ENCODE measurements at places on chromosomes 5 and 9.

DNA sequence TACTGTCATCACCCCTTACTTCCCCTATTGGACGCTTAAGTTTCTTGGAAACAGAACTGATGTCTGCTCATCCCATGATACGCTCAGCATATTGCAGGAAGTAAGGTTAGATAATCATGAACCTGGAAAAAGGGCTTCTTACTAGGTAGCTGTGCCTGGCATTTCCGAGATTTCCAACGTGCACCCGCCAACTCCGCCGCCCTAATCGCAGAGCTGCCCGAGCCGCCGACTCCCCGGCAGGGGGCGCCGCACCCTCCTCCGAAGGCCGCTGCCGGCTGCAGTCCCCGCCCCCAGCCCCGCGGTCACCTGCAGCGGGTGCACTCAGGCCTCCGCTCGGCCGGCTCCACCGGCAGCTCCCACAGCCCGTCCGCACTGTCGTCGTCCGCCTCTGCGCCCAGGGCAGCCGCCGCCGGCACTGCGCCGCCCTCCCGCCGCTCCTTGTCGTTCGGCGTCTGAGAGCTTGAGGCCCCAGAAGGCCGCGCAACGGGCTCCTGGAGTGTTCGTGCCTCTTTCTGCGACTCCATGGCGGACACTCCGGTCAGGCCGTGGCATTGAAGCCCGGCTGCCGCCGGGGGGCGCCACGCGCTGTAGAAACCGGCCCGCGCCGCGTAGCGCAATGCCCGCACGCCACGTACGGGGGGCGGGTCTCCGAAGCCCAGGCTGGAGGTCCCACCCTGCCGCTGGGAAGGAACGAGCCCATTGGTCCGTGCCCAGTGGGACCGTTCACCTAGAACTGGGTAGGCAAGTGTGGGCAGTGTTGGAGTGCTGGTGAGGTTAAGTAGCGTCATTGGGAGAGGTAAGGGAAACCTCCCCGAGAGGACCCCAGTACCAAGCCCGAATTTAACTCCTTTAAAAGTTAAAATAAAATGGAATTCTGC lies at the start of gene DTWD2:
DTWD2 (minus strand) TSS at position 560 of the 878 bp plus-strand sequence; CDS start at position 524, 36 bp downstream.
- peak; percentile 86 for DNase-seq

GRCh38 chr5:140338908-140339307 lies 7.5 kb downstream of the HBEGF start:
- DNase-seq = no peak

- DNase-seq = no peak
Observed at GRCh38 chr5:112870966-112871365, 9.9 kb downstream of the SRP19 start.

DNA sequence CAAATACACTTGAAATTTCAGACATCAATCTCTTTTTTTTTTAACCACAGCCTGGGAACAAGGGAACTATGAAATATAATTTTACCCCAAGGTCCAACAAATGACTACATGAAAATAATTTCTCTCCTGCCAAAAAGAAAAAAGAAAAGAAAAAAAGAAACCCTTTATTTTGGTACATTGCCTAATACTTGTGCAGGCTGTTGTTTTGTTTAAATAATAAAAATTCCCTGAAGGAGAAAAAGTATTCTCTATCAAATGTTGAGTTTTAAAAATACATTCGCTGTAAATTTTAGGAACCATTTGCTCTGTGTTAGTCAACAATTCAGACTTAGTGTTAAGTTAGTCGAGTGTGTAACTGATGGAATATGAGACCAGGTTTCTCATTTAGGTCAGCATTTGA lies 155.4 kb downstream of the PRDM6 start:
- DNase-seq = no peak

GRCh38 chr9:130994135-130995085 lies 14.6 kb upstream of the LAMC3 start:
- DNase-seq = no peak

GRCh38 chr5:175689147-175689991 lies 31.5 kb downstream of the HRH2 start:
- no peak for DNase-seq

DNA sequence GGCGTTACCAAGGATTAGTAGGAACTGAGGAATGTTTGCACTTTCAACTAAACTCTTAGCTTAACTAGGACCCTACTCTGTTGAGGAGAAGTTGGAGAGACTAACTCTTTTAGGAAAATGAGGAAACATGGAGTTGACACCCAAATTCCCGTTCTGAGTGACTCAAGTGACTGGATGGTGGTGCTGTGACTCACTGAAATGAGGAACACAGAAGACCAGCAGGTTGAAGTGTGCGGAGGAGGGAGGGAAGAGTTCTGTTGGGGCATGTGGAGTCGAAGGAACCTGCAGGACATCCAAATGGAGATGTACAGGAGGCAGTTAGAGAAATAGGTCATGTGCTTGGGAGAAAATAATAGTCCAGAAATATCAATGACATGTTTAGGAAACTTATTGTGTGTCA lies 8.2 kb downstream of the HEXB start:
- DNase-seq = no peak

- DNase-seq = no peak
Observed at GRCh38 chr5:23483090-23483489, 24.3 kb upstream of the PRDM9 start.

DNA sequence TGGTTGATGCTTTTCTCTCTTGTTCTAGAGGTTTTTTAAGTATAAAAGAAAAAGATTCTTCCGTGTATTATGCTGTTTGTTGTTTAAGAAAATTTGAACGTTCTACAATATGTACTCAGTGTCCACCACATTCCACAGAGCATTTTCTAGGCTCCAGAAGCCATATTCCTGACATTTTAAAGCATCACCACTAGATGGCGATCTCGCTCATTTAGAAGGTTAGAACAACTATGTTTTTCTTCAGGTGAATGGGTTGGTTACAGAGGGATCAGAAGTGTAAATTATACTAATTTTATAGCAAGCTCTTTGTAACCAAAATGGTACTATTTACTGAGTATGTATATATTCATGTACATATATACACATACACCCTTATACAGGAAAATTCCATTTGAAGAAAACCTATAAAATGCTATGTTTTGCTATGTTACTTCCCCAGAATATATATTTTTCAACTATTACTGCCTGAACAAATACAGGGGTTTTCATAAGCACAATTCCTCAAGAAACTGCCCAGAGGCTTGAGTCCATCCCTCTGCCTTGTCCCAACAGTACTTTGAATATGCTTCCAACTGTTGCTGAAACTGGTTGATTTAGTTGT lies 284.3 kb downstream of the CCDC171 start:
- peak; percentile 22 for DNase-seq

DNA sequence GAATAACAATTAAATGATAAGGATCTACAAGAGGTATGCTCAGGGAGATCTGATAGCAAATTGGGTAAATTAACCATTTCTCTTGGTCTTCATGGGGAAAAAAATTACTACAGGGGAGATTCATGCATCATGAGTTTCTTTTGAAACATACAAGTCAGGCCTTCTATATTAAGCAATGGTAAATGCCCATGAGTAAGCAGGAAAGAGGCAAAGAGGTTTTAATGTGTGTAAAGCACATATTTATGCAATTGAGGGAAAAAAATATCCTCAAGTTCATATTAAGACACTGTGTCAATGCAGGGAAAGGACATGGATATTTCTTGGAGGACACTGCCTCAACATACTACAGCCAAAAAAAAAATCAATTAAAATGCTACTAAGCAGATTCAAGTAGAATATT lies 73.4 kb upstream of the NR4A3 start:
- DNase-seq = no peak

GRCh38 chr9:32698706-32699277 lies 63.3 kb upstream of the TAF1L start:
- DNase-seq = no peak

DNA sequence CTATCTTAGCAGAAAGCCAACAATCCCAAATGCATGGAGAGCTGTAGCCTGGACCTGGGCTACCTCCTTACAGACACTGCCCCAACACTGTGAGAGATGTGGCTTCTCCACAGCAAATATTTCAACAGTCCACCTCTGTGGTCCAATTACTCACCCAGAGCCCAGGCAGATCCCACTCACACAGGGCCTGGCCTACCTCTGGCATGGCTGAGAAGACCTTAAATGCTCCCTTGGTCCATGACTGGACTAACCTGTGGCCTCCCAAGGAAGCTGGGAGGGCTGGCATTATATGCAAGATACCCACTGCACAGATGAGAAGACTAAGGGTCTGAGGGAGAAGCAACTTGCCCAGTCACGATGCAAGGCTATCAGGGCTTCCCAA lies 22.8 kb upstream of the SLC25A51 start:
- DNase-seq = no peak

DNA sequence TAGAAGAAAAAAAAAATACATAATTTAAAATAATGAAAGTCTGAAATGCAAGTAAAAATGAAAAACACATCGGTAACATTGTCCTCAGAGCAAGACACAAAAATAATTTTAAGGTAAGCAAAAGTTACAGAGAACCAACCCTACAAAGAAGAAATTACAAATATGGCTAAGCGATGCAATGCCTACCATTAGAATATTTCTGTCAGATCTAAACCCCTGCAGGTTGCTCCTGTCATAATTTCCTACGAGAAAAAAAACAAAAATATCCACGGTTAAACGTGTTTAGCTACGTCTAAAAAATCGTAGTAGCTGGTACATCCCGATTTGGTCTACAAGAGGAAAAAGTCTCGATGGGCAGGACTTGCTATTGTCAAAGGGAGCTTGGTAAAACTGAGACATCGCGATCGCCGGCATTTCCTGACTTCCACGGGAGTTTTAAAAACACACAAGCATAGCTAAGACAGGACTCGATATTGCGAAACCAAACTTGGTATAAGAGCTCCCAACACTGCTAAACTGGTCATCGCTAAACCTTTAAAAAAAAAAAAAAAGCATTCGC lies 1.1 kb upstream of the ANXA2R start:
- peak; percentile 34 for DNase-seq

DNA sequence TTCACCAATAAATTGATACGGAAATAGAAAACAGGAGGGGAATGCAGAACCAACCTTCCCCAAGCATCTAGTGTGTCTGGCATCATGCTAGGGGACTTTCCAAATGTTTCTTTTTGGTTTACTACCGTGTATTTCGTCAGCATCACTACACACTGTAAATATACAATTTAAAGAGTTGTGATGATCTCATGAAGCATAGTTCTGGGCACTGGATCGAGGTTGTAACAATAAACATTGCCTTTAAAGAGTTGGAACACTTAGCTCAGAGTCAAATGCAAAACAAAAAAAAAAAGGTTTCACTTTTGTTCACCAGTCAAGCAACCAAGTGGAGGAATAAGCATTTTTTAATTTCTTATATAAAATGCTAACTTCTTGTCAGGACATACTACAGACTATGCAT lies 2.9 kb upstream of the SCAI start:
- DNase-seq = no peak

GRCh38 chr9:124747065-124747464 lies 24.0 kb downstream of the NR6A1 start:
- no peak for DNase-seq

DNA sequence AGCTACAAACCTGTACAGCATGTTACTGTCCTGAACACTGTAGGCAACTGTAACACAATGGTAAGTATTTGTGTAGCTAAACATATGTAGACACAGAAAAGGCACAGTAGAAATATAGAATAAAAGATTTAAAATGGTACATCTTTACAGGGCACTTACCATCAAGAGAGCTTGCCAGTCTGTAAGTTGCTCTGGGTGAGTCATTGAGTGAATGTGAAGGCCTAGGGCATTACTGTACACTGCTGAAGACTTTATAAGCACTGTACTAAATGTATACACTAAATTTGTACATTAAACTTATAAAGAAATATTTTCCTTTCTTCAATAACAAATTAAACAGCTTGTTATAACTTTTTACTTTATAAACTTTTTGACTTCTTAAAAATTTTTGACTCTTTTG lies 20.5 kb downstream of the ADRB2 start:
- no peak for DNase-seq

DNA sequence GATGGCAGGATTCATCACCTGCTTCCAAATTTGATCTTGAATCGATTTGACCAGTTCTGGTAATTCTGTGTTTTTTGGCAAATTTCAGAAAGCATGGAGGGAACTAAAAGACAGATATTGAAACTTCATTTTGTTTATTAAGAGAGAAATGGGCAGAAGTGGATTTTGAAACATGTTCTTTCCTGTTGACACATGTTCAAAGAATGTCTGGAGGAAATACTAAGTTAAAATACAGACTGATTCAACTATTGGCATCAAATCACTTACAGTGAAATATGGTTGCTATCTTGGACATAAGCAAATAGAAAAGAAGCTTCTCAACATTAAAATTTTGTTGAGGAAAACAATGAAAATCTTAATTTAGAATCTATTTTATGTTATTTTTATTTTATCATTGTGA lies 19.3 kb upstream of the GZMK start:
- no peak for DNase-seq
